ENCODE measurements at places on chromosomes 16 and 17.

DNA sequence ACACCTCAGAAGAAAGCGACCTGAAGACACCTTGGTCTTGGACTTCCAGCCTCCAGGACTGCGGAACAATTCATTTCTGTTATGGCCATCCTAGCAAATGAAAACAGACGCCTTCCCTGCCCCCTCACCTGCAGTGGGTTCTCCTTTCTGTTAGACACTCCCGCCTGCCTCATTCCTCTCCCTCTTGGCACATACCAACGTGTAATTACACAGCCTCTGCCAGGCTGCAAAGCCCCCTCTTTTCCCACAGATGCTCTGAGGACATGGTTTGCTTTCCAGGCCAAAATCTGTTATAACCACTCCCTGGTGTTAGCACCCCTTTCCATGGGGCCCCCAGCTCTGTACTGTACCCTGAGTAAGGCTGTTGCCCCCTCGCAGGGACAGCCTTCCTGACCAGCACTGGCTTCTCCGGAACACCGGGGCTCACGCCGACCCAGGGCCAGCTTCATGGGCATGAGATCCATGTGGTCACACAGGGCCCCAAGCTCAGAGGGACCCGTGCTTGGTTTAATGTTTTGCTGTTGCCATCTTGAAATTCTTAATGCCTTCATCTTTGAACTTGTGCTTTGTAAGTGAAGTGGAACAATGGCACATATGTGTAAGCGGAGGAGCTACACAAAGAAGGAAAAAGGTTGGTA is 64.1 kb downstream of the SDK2 start:
- no peak for DNase-seq

GRCh38 chr17:71405101-71405500 is 715.7 kb upstream of the SOX9 start:
- DNase-seq = no peak

- DNase-seq = no peak
Observed at GRCh38 chr17:43613917-43614316, 47.8 kb downstream of the MEOX1 start.

DNA sequence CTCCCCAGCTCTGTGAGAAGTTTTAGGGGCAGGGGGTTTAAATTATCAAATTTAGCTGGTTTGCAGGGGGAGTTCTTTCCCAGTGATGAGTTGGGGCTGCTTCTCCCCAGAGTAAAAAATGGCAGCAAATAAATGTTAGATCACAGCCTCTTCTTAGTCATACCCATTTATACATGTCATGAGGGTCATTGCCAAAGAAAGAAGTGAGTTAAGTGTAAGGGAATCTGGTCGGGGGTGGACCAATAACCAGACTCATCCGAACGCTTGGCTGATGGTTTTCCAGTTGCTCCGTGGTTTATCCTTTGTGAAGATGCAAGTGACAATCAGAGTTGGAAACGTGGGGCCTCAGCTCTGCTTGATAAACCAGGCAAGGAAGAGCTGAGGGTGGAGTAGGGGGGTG is 87.1 kb downstream of the PLXDC1 start:
- DNase-seq = peak; percentile 91

- DNase-seq = no peak
Observed at GRCh38 chr17:36888236-36888951, 48.9 kb upstream of the LHX1 start.

DNA sequence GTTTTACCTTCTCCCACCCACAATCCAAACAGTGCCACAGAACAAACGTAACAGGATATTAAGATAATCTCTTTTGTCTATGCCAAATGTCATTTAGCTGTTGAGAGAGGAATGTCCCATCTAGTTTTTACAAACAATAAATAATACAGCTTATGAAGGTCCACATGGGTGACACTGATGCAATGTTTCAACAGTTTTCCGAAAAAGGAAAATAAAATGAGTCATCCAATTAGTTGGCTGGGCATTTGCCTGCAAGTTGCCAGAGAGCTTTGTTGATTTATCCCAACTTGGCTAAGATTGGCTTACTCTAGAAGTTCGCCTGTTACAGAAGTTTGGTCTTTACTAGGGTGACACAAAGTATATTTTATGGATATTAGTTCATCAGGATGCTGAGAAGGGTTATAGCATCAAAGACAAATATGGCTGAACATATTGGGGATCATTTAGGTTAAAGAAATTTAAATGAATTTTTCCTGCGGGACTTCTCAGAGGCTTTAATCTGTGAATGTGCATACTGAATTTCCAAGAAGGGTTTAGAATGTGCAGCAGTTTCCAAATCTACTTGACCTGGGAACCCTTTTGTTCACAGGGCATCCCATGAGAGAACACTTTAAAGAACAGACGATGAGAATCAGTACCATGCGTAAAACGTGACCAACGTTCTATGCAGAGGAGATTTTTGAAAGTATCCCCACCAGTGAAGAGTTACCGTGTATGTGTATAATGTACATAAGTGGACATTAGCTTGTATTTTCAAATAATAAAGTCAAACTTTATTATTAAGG is 73.1 kb downstream of the CDH13 start:
- peak; percentile 77 for DNase-seq

DNA sequence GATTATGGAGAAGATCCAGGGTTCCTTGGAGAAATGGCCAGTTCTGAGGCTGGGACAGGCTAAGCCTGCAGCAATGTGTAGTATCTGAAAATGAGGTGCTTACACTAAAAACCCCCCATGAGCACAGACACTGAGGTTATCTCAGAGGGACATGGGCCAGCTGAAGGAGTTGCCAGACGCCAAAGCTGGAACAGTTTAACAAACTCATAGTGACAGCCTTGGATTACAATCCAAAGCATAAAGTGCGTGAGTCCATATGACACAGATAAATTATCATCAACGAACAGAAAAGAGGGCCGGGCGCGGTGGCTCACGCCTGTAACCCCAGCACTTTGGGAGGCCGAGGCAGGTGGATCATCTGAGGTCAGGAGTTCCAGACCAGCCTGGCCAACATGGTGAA is 11.2 kb upstream of the CAPN15 start:
- no peak for DNase-seq

DNA sequence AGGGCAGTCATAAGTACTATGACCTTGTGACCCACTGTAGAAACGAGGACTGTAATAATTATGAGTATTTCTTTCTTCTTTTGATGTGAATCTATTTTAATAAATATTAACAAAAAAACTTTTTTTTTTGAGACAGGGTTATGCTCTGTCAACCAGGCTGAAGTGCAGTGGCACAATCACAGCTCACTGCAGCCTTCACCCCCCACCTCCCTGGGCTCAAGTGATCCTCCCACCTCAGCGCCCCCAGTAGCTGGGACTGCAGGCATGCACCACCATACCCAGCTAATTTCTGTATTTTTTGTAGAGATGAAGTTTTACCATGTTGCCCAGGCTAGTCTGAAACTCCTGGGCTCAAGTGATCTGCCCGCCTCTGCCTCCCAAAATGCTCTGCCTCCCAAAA is 32.6 kb downstream of the SCPEP1 start:
- DNase-seq = no peak

GRCh38 chr17:79835470-79835899 is 3.8 kb downstream of the CBX4 start:
- DNase-seq = no peak

- peak; percentile 64 for DNase-seq
Observed at GRCh38 chr16:66116163-66117002, 250.1 kb upstream of the CDH5 start.

DNA sequence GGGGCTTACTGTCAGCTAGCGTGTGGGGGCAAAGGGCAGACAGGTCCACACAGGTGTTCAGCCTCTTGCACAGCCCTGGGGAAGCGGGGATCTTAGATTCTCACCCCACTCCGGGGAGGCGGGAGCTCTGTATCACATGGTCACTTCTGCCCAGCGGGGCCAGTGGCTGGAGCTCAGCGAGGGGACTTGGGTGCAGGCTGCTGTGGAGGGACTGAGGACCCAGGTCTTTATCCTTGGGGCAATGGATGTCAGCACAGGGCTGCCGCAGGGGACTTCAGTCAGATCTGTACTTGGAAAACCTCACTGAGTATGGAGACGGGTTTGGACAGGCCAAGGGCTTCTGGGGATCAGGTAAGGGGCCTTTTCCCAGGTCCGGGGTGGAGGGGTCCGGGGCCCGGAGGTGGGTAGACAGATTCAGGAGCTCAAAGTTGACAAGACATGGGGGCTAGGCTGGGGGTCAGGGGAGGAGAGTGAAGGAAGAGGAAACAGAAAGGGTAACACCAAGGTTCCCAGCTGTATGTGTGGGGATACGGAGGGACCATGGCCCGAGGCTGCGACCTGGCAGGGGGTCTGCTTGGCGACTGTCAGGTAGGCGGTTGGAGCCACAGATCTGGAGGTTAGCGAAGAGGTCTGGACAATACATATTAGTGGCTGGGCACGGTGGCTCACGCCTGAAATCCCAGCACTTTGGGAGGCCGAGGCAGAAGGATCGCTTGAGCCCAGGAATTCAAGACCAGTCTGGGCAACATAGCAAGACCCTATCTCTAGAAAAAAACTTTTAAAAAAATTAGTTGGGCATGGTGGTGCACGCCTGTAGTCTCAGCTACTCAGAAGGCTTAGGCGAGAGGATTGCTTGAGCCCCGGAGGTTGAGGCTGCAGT is 15.1 kb upstream of the BAIAP2 start:
- DNase-seq = no peak
